NB4 (cell line): ENCODE measurements at places on chromosomes 12 and 14.

GRCh38 chr12:132665794-132666193 is 21.3 kb downstream of the POLE start:
- no peak for DNase-seq

- DNase-seq: peak; percentile 43
These were observed 42.2 kb upstream of the FAM181A start for GRCh38 chr14:93884950-93885349.

DNA sequence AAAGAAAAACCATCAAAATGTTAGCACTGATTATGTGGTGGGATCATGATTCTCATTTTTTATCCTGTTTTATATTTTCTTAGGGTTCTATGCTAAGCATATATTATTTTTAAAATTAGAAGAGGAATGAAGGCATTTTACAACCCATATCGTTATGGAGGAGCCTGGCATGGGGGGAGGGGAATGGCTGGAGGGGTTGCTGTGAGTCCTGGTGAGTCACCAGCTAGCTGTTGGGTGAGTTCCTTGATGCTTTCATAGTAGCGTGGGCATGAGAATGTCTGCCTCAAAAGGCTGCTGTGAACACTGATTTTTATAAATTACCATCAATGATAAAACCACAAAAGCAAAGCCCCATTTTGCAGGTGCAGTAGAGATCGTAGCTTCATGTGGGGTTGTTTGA is 46.9 kb downstream of the C14orf132 start:
- no peak for DNase-seq

DNA sequence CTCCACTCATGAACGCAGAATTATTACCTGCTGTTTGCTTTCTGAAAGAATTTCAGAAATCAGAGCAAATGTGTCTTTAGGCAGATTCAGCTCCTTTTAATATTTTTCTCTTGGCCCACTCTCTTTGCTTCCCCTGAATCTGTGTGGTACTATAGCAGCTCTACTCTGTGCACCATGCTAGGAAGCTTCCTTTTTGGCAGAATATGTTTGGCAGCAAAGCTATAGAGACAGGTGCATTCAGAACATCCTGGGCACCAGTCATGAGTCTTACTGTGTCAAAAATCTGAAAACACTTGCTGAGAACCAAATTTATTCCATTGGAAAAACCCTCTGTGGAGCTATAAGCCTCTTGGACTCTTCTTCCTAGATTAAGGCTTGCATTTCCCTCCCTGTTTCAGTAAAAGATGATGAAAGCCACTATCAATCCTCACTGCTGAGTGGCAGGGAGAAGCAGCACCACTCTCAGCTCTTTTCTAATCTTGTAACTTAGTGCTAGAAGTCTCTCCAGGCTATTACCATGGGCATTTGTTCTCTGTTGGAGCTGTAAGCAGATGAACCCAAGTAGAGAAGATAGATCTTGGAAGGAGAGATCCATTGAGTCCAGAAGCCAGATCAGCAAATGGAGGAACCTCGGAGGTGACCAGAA is 18.2 kb downstream of the CIPC start:
- no peak for DNase-seq

GRCh38 chr14:65045709-65046108 is 56.6 kb downstream of the MAX start:
- peak; percentile 23 for DNase-seq

DNA sequence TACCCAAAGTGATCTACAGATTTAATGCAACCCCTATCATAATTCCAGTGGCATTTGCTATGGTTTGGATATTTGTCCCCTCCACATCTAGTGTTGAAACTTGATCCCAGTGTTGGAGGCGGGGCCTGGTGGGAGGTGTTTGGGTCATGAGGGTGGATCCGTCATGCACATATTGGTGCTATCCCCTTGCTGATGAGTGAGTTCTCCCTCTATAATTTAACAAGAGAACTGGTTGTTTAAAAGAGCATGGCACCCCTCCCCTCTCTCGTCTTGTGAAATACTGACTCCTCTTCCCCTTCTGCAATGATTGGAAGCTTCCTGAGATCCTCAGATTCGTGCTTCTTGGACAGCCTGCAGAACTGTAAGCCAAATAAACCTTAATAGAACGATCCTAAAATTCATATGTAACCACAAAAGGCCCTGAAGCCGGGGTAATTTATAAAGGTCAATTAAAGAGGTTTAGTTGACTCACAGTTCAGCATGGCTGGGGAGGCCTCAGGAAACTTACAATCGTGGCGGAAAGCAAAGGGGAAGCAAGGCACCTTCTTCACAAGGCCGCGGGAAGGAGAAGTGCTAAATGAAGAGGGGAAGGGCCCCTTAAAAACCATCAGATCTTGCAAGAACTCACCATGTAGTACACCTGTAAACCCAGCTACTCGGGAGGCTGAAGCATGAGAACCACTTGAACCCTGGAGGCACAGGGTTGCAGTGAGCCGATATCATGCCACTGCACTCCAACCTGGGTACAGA is 41.2 kb downstream of the SLC39A9 start:
- peak; percentile 75 for DNase-seq

DNA sequence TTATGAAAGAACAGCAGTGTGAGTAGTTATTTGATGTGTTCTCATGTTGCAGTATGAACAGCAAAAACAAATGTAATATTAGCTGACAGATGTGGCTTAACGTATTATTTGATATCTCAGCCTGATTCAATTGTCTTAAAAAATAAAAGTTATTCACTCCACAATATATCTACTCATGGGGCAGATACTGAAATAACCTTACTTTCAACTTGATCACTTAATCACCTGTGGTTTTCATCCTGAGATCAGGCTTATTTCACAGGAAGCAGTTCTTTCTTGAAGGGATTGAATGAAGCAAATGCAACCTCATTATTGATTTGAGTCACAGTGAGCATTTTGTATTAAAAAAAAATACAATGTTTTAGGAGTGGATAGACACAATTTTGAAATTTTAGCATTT is 90.3 kb downstream of the AKAP6 start:
- no peak for DNase-seq

- peak; percentile 43 for DNase-seq
These were observed 268.3 kb downstream of the TMTC2 start for GRCh38 chr12:82955043-82955442.

- no peak for DNase-seq
These were observed 27.4 kb downstream of the SRRM4 start for GRCh38 chr12:119008691-119009221.

DNA sequence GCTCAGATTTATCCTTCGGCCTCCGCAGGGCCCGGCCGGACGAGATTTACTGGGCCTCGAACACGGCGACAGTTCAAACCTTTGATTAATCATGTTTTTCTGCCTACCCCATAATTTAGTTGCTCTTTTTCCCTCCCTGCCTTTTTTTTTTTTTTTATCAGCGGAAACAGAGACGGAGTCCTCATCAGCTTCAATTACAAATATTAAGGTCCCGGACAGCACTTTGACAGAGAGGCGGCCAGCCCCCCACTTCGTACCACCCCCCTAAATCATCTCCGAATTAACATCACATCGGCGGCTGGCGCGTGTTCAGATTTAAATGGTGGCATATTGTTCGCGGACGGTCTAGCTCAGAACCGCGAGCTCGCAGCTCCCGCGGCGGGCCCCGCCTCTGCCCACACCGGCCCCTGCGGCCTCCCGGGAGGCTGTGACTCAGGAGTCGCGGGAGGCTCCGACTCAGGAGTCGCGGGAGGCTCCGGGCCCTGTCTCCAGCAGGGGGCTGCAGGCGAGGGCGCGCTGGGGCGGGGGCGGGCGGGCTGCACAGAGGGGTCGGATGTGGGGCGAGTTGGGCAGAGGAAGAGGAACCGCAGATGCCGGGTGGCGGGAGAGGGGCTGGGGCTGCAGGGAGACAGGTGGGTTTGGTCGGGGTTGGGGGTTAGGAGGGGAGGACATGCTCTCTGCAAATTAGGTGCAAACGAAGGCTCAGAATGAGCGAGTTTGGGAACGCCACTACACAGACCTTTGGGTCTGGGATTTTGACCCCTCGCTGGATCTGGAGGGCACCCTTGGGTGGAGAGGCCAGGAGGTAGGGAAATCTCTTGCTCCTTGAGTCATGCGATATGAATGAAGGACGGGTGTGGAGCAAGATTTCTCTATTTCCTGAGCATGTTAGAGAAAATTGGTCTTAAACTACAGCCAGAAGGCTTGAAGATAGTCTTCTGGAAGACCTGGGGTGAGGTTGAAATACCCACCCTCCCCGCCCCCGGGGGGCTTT is 19.6 kb upstream of the ATP5MC2 start:
- DNase-seq: peak; percentile 81

DNA sequence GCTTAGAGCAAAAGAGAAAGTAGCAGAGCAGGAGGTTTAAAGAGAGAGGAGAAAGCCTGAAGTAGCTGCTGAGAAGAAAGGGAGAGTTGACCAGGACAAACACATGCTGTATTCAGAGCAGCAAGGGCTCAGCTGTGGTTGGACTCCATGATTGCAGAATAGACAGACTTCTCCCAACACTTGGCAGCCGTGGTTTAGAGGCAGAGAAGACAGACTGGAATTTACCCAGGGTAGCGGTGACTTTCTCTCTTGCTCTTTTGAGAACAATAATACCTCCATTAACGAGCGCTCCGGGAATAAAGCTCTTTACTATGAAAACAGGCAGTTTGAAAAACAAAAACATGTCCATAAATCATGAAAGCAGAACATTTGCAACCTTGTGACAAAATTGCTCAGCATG is 21.4 kb upstream of the IGF1 start:
- DNase-seq: no peak

GRCh38 chr12:42574851-42575266 is 14.7 kb downstream of the PRICKLE1 start:
- DNase-seq: no peak

GRCh38 chr12:19125325-19125724 is 4.2 kb upstream of the PLEKHA5 start:
- DNase-seq: no peak

- peak; percentile 92 for DNase-seq
These were observed 26.8 kb upstream of the CLIP1 start for GRCh38 chr12:122449317-122449716.

GRCh38 chr14:95897280-95897679 is 20.6 kb downstream of the TUNAR start:
- no peak for DNase-seq

- DNase-seq: no peak
These were observed 123.5 kb upstream of the DYRK2 start for GRCh38 chr12:67524861-67525616.

GRCh38 chr12:74579981-74580380 is 42.3 kb downstream of the ATXN7L3B start:
- DNase-seq: no peak

DNA sequence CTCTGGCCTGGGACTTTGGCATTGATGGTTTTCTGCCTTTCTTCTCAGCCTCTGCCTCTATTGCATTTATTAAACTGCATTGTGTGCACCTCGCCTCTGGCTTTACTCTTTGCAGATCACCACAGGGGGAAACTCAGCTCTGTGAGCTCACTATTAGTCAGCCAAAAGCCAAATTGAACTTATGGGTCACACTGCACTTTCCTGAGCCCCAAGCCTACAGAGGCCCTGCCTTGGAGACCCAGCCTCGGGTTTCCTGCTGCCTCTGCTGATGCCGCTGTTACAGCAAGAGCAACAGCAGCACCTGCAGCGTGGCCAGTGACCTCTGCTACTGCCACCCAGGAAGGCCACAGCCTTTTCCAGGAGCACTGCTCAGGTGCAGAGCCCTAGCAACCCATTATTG is 122.5 kb downstream of the DAD1 start:
- DNase-seq: peak; percentile 72

DNA sequence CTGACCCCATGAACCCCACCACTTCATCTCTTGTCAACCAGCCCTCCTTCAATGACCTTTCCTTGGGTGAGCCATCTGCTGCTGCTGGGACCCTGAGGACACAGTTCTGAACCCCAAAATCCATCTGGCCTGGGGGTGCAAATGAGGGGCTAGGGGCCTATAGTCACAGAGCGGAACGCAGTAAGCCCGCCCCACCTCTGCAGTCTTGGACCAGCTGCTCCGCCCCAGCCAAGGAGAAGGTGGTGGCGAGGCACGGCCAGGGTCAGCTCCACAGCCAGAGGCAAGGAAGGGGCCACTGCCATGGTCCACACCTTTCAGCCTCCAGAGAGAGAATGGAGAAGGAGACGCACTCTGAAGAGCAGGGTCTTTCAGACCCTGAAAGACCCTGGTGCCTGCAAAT is 5.1 kb downstream of the TMEM179 start:
- DNase-seq: no peak

- no peak for DNase-seq
These were observed 117.1 kb upstream of the SLC35F4 start for GRCh38 chr14:57982804-57983634.
